Thyroid gland (tissue), 4 donors: ENCODE measurements at places on chromosomes 1 and 21. TPM values are rescaled to one million over a fixed set of nuclear protein-coding genes. Genes with fewer than 3 reads are reported as not detected.

The IFNLR1 gene
- total RNA-seq, result 9.3 TPM

The FCGR2B gene
- total RNA-seq, result 12.0 TPM

The PIGR gene
- total RNA-seq, result 1.2 TPM

The MSH4 gene
- total RNA-seq, result not detected

The DNASE2B gene
- total RNA-seq, result 0.88 TPM

The FMO5 gene
- total RNA-seq, result 9.1 TPM

- DNase-seq, result no peak
- no peak overlapping the region for H3K4me3 ChIP-seq
- H3K36me3 ChIP-seq, result no peaks in the 10 kb centered on the region
- no peak overlapping the region for H3K27ac ChIP-seq
- no peaks in the 10 kb centered on the region for H3K4me1 ChIP-seq
- no peaks in the 10 kb centered on the region for H3K27me3 ChIP-seq
Observed at GRCh38 chr1:82718719-82719419, 918.1 kb downstream of the ADGRL2 start.

DNA sequence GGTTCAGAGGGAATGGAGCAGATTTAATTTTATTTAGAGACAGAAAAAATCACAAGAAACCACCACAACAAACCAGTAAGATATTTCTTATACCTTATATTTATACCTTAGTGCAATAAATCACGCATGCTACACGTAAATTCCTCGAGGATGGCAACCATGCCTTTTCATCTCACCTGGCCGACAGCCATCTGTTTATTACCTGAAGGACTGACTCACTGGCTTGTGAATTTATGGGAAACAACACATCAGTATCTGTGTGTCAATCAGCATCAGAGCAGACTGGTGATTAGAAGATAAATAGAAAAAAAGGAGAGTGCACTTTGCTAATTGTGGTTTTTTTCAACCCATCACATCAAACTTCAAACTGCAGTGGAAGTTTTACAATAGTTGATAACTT is 58.4 kb downstream of the S1PR1 start:
- no peaks in the 10 kb centered on the region for H3K27me3 ChIP-seq
- no peaks in the 10 kb centered on the region for H3K36me3 ChIP-seq
- DNase-seq, result no peak
- no peak overlapping the region for H3K27ac ChIP-seq
- H3K4me3 ChIP-seq, result no peak overlapping the region

DNA sequence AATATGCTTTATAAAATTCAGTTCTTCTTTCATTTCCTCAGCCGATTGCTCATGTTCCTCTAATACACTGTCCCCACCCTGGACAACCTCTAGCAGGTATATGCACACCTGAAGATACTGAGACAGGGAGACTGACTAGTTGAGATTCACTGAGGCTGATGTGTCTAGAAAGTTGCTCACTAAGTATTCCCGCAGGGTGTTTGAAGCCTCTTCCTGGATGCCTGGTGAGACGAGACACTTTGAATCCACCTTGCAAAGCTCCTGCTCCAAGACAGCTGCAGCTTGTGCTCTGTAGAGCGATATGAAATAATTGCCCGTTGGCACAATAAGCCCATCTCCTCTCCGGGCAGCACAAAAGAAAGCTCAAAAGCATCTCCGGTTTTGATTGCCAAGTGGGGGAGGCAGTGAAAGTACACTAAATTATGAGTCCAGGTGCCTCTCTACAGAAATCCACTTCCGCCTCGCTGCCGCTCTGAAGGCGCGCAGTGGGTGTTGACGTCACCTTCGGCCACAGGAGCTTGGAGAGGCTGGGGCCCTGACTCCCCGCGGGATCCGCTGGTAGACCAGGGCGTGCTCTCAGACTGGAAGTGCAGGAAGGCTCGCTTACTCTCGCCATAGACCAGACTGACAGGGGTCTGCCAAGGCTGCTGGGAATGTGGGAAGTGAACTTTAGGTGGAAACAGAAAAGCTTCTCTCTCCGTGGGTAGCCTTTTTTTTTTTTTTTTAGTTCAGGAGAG is 46.3 kb downstream of the GPA33 start:
- H3K27ac ChIP-seq, result no peak overlapping the region
- H3K27me3 ChIP-seq, result no peaks in the 10 kb centered on the region
- peaks cover 6% of the 10 kb centered on the region for H3K4me1 ChIP-seq
- H3K4me3 ChIP-seq, result no peak overlapping the region
- DNase-seq, result peak; percentile 79

DNA sequence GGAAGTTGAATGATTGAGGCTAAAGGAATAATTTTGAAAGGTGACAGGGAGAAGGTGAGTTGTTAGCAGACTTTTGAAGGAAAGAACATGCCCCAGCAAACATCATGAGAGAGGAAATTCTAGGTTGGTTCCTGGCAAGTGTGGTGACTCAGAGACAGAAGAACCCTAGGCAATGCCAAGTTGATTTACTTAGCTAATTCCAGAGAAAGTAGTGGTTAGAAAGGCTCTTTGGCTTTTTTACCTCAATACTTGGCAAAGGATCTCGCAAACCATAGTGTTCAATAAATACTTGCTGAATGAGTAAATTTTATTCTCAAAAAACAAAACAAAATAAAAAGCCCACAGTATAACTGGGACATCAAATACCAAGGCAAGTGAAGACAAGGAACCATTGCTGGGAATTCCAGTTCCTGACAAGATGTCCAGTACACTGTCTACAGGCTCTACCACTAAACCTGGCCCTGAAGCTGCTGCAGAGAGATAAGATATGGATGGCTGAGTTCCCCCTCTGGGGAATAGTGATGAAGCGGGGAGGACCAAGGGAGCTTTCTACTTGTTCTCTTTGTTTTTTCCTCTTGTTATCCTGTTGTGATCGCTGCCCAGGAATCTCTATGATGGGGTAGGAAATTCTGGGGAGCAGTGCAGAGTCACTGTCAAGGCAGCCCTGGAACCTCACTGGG is 48.2 kb downstream of the IL12RB2 start:
- H3K36me3 ChIP-seq, result no peaks in the 10 kb centered on the region
- DNase-seq, result no peak
- no peaks in the 10 kb centered on the region for H3K4me1 ChIP-seq
- no peaks in the 10 kb centered on the region for H3K27me3 ChIP-seq
- H3K4me3 ChIP-seq, result no peak overlapping the region
- no peak overlapping the region for H3K27ac ChIP-seq

GRCh38 chr1:150551784-150552127 is 2.5 kb downstream of the ADAMTSL4 start:
- no peaks in the 10 kb centered on the region for H3K27me3 ChIP-seq
- peaks cover 6% of the 10 kb centered on the region for H3K4me1 ChIP-seq
- DNase-seq, result no peak

DNA sequence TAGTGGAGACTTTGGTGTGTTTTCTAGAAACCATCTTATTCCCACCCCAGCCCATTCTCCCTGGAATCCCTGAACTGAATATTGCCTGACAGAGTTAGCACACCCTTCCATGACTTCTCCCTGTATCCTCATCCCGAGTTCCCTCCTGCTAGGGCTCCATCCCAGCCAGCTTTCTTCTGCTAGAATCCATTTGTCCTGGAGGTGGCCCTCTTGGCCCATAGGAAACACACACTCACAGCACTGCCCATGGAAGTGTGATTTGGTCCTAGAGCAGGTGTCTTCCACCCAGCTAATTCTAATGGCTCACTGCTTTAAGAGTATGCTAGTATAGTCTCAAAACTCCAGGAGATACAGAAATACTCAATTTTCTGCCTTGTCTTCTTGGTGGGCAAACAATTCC is 4.1 kb downstream of the KRTAP15-1 start:
- H3K4me1 ChIP-seq, result no peaks in the 10 kb centered on the region
- no peak for DNase-seq
- H3K4me3 ChIP-seq, result no peak overlapping the region
- no peak overlapping the region for H3K27ac ChIP-seq

DNA sequence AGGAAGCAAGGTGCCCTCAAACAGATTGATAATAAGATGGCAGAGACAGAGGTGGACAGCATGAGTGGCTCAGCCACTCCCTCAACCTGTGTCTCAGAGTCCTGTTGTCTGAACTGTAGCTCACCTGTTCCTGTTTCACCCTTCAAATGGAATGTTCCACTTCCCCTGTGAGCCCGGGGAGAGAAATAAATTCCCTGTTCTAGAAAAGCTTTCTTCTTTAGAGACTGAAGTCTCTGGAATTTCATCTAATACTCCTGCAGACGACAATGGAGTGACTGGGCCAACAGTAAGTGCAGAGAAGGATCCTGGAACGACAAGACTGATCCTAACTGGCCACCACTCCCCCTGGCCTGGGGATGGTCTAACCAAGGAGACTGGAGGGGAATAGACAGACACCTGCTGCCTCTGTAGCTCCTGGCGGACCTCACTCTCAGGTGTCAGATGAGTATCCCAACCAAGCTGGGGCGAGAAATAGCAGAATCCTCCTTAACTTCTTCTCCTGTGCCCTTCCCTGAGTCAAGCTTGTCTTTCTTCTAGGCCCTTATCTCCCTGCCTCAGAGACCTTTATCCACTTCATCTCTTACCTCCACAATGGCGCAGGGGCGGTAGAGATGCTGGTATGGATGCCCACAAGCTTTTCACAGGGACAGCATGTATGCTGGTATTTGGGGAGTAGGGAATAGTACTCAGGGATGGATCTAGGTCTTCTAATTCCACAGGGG is 45.4 kb downstream of the PLEKHA6 start:
- no peaks in the 10 kb centered on the region for H3K36me3 ChIP-seq
- peaks cover 4% of the 10 kb centered on the region for H3K4me1 ChIP-seq
- no peaks in the 10 kb centered on the region for H3K27me3 ChIP-seq
- H3K4me3 ChIP-seq, result no peak overlapping the region

GRCh38 chr1:99131546-99131945 is 126.9 kb upstream of the PLPPR5 start:
- H3K27me3 ChIP-seq, result no peaks in the 10 kb centered on the region
- no peak overlapping the region for H3K27ac ChIP-seq
- no peaks in the 10 kb centered on the region for H3K36me3 ChIP-seq
- H3K4me1 ChIP-seq, result no peaks in the 10 kb centered on the region
- no peak for DNase-seq
- H3K4me3 ChIP-seq, result no peak overlapping the region

GRCh38 chr21:41074396-41075184 is 93.4 kb upstream of the BACE2 start:
- H3K36me3 ChIP-seq, result no peaks in the 10 kb centered on the region
- no peaks in the 10 kb centered on the region for H3K4me1 ChIP-seq
- DNase-seq, result no peak
- H3K4me3 ChIP-seq, result no peak overlapping the region

DNA sequence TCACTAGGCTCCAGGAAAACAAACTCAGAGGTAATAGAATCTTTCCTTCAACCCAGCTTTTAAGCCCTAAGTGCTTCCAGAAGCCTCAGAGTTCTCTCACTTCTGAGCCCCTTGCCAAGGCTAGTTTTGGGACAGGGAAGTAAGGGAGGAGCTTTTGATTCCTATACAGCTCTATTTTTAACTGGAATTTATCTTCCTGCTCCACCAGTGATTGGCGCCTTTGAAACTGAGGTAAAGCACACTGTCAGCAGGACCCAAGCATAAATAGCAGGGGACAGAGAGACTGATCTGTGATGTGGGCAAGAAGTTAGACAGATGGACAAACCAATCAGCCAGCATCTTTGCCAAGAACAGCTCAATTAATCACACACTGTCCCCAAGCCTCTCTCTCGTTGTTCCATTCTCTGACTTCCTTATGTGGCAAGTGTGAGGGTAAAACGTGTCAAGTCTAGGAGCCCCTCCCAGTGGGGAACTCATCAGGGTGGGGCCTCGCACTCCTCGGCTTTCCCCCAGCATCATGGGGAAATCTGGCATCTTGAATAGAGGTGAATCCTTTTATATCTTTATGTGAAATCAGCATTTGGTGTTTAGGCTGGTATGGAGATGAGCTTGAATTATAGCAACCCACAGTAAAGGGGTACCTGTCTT is 40.2 kb upstream of the MPZL1 start:
- H3K36me3 ChIP-seq, result no peaks in the 10 kb centered on the region
- H3K4me1 ChIP-seq, result no peaks in the 10 kb centered on the region
- H3K27ac ChIP-seq, result no peak overlapping the region
- H3K27me3 ChIP-seq, result no peaks in the 10 kb centered on the region
